Activated T-helper 1 cell treated with Interleukin-2 at 50 U/mL for 16 hours (primary cell): ENCODE measurements at places on chromosomes 1 and 21.
A peak's percentile ranks its signal among the peaks of the same experiment; 100 is the strongest.

GRCh38 chr1:43315963-43316737, 15.4 kb downstream of the TIE1 start:
- DNase-seq, result no peak

- no peak for DNase-seq
Observed at GRCh38 chr1:185446131-185446530, 129.1 kb upstream of the IVNS1ABP start.

GRCh38 chr1:219817914-219818313, 110.4 kb downstream of the SLC30A10 start:
- DNase-seq, result no peak

DNA sequence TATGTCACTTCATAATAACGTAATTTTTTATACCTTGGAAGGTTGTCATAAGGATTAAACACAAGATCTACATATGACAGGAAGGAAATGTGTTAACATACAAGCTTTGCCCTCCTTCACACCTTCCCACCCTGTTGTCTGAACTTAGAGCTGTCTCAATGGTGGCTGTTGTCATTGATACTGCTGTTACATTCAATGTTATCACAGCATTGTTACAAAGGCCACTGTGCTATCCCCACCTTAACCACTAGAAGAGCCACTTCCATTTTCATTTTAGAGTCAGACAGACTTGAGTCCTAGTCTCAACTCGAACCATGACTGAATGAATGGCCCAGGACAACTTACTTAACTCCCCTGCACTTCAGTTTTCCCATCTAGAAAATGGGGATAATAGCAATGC, 31.2 kb downstream of the TAS1R2 start:
- DNase-seq, result no peak

GRCh38 chr1:100035214-100035613, 65.4 kb downstream of the SLC35A3 start:
- DNase-seq, result no peak

DNA sequence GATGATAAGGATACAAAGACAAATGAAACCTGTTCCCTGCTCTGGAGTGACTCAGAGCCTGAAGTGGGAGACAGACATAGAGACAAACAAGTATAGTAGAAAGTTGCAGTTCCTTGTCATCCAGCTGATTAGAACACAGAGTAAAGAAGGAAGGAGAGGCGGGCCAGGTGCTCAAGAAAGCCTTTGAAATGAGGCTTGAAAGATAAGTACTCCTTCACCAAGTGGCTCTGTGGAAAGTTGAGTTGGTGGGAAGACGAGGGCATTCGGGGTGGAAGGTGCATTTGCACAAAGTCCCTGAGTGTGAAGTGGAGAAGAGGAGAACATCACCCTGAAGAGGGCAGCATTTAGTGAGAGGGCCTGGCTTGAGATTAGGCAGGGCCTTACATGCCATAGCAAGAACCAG, 17.0 kb downstream of the MARK1 start:
- no peak for DNase-seq

- DNase-seq, result no peak
Observed at GRCh38 chr1:115183721-115184259, 94.5 kb upstream of the TSPAN2 start.

DNA sequence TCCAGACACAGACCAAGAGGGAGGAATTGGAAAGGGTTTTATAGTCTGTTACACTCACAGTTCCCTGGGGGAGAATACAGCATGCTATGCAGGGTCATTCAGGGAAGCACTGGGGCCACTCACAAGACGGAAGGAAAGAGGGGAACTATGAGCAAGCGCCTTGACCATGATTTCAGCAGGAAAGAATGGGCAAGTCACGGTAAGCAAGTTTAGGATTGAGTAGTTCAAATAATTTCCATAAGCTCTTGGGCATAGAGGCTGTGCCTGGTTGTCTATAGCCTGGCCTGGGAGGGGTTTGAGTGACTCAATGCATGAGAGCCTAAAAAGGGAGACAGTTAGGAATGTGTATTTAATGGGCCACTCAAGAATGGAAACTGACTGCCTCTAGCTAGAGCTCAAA, 176.7 kb downstream of the TTLL7 start:
- no peak for DNase-seq

- no peak for DNase-seq
Observed at GRCh38 chr1:182568647-182569284, 20.3 kb downstream of the RNASEL start.

DNA sequence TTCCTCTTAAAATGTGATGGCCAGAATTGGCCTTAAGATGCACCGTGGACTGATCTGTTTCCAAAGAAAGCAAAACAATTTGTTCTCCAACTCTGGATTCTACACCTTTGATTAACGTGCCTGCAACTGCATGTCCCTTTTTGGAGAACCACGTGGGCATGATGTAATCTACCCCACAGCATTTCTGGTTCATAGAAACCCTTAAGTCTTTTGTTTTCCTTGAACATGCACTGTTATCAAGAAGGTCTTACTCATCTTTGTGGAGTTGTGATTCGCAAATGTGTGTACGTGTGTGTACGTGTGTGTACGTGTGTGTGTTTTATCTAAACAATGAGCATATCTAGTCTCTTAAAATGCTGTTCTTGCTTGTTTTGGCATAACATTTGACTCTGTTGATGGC, 57.8 kb downstream of the LPAR3 start:
- DNase-seq, result no peak

DNA sequence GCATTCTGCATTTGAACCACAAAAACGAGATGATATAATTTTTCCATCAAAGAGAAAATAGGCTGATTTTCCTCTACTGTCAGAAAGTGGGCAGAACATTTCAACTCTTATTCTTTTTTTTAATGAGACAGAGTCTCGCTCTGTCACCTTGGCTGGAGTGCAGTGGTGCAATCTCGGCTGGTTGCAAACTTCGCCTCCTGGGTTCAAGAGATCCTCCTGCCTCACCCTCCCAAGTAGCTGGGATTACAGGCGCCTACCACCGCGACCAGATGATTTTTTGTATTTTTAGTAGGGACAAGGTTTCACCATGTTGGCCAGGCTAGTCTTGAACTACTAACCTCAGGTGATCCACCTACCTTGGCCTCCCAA, 11.6 kb downstream of the DSTYK start:
- no peak for DNase-seq

DNA sequence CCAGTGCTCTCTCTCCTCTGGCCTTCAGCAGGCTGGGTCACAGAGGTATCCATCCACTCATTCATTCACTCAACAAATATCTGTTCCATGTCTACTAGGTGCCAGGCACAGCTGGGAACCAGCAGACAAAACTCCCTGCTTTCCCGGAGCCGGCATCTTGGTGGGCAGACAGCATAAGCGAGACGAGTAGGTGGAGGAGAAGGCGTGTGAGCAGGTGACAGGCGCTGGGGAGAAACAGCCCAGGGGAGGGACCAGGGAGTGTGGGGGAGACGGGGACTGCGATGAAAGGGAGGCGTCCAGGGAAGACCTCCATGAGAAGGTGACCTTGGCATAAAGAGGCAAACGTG, 11.0 kb upstream of the KCNAB2 start:
- no peak for DNase-seq

GRCh38 chr1:2300004-2300771, 72.1 kb downstream of the SKI start:
- DNase-seq, result peak; percentile 57

DNA sequence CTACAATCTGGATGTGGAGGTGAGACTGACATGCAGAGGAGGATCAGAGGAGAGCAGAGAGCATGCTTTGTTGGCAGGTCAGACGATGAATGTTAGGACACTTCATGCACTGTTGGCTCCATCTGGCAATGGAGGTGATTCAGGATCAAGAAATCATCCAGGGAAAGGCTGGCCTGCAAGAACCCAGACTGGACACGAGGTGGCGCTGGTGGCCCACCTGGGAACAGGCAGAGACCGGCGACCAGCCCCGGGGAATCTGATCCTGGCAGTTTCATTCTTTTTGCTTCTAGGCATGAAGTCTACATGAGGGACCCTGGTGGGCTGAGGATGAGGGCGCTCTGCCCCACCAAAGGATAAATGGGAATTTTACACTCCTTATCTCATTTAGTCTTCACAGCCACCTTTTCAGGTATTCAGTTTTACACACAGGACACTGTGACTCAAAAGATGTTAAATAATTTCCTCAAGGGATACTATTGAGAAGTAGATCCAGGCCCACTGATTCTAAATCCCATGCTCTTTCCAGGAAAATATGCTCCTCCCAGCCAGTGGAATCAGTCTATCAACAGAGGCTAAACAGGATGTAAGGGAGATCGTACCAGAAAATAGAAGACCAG, 26.2 kb upstream of the SCMH1 start:
- peak; percentile 36 for DNase-seq

DNA sequence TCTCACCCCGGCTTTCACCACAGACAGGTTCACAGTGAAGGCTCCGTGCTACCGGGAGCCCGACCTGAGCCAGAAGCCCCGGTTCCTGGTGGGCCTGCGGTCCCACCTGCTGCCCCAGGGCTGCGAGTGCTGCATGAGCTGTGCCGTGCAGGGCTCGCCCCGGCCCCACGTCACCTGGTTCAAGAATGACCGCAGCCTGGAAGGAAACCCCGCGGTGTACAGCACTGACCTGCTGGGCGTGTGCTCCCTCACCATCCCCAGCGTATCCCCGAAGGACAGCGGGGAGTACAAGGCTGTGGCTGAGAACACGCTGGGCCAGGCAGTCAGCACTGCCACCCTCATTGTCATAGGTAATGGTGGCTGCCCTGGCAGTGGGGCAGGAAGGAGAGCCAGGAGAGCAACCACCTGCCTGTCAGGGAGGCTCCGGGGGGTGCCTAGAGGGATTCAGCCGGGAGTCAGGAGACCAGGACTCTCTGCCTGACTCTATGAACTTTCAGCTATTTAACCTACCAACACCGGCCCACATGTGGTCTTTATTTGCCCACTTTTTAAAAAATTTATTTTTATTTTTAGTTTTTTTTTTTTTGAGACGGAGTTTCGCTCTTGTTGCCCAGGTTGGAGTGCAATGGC, 36.4 kb downstream of the IGFN1 start:
- no peak for DNase-seq

- DNase-seq, result no peak
Observed at GRCh38 chr1:91696321-91696720, 189.6 kb downstream of the TGFBR3 start.

DNA sequence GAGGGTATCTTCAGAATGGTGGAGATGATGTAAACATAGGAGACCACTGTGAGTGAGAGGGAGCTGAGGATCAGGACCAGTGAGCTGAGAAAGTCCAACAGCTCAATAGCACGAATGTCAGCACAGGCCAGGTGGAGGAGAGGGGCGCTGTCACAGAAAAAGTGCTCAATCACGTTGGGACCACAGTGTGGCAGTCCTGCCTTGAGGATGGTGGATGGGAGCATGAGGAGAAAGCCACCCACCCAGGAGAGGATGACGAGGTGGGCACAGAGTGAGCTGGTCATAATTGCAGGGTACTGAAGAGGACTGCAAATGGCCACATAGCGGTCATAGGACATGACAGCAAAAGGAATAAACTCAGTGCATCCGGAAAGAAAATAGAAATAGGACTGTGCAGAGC, 8.1 kb downstream of the OR11L1 start:
- no peak for DNase-seq

- no peak for DNase-seq
Observed at GRCh38 chr21:34311561-34312330, 52.1 kb upstream of the KCNE2 start.

GRCh38 chr1:109381573-109381972, 16.1 kb downstream of the SORT1 start:
- DNase-seq, result no peak

- DNase-seq, result no peak
Observed at GRCh38 chr1:54798206-54798605, 2.9 kb downstream of the TTC22 start.

DNA sequence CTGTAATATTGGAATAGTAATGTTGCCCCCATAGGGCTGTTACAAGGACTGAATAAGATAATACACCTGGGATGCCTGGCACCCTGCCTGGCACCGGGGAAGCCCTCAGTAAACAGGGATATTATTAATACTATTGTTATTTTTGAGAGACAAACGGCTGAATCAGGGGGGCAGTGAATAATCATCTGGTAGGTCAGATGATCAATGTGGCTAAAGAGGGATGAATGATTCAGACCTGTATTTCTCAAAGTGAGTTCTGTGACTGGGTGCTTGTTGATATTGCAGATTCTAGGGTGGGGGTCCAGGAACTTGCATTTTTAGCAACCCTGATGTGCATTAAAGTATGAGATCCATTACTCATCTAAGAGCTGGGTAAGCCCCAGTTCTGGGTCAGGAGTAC, 46.2 kb upstream of the BCL10 start:
- DNase-seq, result no peak

DNA sequence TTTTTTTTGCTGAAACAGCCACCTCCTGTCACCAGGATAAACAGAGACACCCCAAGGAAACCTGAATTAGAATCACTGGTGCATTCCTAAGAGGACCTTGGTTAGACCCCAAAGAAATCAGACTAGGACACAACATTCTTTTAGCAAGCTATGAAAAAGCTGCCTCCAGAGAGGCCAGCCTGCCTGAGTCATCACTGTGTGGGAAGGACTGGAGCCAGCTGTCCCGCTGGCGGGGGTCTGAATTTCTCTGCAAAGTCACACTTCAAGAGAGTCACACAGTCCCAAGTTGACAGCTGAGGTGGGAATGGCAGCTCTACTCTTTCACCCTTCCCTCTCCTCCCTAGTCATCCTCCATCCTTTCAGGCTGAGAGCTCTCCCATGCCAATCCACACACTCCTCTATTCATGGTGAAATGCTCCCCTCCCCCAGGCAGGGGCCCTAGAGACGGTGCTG, 405.0 kb upstream of the POU3F1 start:
- DNase-seq, result no peak

DNA sequence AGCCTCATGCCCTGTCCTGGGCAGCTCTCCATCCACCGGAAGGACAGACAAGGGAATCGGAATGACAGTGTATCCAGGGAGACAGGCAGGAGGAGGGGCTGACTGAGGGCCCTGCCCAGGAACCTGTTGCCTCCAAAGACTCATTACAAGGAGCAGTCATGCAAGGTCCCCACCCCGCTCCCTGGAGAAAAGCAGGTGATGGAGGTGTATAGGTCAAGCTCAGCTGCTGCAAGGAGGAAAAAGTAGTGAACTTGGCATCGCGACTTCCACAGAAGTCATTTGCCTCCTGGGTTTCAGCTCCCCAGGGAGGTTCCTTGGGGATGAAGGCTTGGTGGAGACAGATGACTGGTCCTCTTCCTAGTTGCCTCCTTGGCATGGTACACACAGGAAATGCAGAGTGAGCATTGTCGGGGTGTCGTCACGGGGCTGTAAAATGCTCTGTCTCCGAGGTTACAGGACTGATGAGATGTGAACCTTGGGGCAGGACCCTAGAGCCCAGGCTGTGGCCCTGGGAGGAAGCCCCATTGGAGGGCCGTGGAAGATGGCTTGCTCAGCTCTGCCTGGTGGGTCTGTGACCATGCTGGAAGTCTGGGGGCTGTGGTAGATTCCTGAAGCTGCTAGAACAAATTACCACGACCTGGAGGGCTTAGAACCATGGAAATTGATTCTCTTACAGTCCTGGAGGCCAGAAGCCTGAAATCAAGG, 219.6 kb upstream of the C1orf174 start:
- DNase-seq, result no peak
